Kidney glomerular epithelial cell (primary cell): ENCODE measurements at places on chromosomes 1 and 21.

DNA sequence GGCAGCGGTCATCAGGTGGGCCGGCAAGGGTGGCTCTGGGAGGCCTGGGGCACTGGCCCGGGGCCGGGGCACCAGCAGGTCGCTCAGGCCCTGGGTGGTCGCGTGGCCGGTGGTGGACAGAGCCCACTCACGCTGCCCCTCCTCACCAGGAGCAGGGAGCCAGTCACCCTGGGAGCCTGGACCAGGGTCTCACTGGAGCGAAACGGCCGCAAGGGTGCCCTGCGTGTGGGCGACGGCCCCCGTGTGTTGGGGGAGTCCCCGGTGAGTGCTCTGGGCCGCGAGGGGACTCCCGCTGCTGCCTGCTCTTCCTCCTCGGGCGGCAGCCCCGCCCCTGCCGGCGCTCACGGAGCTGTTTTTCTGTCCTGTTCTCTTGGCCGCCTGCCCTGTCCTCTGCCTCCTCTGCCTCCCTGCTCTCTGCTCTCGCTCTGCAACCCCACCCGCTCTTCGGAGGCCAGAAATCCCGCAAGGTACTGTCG is 23.5 kb downstream of the RNF223 start:
- DNase-seq: no peak

DNA sequence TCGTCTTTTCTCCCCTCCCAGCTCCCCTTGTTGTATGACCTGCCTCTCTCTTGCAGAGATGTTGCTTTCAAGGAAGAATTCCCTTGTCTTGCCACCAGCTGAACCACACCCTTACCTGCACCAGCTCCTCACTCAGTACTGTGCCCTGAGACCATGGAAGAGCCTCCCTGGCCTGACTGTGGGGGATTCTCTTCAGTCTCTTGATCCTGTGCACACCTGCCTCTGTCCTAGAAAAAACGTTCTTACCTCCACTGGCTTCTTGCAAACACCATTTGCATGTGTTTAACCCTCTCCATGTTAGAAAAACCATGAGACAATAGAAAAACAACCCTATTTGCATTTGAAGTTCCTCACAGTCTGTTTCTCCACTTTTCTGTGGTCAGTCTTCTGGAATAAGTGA is 43.3 kb upstream of the FCRL4 start:
- no peak for DNase-seq

DNA sequence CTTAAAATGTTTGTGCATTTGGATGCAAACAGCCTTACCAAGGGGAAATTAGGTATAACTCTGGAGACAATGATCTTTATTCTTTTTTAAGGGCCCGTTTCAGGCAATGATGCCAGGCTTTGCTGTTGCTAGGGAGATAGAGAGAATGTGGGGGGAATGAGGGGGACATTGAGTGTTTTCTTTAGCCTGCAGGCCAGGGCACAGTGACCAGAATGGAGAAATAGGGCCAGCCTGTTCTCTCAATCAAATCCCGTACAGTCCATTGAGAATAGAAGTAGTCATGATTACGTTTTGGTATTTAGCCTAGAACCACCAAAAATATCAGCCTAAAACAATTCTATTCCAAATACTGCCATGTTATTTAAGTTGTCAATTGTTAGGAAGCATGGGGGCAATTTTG is 49.0 kb downstream of the RGS7 start:
- DNase-seq: no peak

GRCh38 chr21:36310016-36310415 is 10.0 kb upstream of the MORC3 start:
- DNase-seq: no peak

- peak; percentile 95 for DNase-seq
Observed at GRCh38 chr1:208791456-208791855, 547.3 kb upstream of the PLXNA2 start.

DNA sequence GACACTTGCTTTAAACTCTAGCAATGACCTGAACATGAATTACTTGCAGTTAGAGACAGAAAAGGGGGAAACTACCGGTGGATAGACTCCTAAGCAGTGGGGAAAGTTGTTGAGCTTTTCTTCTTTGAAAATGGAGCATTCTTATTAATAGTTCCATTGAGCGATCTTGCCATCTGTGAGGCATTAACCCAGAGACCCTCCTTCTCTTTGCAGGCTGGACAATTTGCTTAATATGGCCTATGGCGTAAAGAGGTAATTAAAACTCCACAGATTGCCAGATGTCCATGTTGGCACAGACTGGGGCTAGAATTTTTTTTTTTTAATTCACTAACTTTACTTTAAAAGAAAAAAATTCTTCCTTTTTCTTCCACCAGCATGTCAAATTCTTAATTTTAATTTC is 88.5 kb downstream of the ELAVL4 start:
- no peak for DNase-seq

DNA sequence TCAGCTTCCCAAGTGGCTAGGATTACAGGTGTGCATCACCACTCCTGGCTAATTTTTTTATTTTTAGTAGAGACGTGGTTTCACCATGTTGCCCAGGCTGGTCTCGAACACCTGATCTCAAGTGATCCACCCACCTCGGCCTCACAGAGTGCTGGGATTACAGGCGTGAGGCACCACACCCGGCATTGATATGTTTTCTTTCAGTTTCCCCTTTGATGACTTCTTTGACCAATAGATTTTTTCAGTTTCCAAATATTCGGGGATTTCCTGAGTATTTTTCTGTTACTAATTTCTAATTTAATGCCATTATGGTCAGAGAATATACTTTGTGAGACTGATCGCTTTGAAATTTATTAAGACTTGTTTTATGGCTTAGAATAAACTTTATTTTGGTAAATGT is 406.1 kb downstream of the RYR2 start:
- no peak for DNase-seq

DNA sequence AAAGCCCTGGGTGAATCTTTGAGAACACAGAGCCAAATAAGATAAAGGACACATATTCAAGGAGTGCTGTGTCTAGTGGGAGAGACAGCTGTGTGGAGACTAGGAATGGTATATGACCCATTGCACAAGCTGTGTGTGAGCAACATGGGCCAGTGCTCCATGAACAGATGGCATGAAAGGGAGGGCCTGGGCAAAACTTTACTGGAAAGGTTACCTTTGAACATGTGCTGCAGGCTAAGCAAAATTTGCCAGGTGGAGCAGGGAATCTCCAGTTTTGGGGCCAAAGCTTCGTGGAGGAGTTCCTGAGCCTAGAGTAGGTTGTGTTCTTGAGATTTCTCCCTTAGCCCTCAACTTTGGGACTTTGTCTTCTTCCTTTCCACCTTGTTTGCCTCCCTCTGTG is 446.1 kb upstream of the PROX1 start:
- DNase-seq: no peak
